ENCODE measurements at places on chromosomes 5 and 9. TPM values are rescaled to one million over a fixed set of nuclear protein-coding genes. Genes with fewer than 3 reads are reported as not detected.

DNA sequence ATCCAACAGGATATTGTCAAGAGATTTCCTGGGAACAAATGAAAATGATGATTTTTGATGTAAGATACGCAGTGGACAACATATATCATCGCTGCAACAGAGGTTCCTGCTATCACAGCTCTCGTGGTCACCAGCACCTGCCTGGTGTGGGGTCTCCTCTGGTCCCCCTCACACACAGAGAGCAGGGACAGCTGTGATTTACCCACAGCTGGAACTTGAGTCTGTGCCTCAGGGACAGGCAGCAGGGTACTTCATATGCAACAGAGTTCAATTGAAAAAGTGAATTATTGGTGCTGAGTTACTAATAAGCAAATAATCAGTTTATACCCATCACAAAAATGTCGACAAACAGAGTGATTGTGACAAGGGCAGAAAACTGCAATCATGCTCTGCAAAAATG, 93.4 kb downstream of the LMX1B start:
- DNase-seq = no peak

- DNase-seq = no peak
These were observed 10.7 kb downstream of the RNF44 start for GRCh38 chr5:176526462-176526861.

DNA sequence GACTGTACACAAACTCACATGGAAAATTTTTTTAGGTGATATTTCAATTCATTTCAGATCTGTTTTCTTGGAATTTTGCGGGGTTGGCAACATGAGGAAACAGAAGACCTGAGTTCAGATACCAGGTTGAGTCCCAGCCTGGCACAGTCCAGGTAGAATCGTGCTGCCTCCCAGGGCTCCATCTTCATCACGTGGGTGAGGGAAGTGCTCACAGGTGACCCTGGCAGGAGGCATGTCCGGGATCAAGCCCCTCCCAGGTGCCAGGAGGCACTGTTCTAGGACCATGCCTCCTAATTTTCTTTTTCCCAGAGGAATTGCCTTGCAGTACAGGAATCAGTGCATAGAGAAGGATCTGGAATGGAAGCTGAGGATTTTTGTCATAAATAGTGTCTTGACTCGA, 318.3 kb upstream of the IRX4 start:
- no peak for DNase-seq

- DNase-seq = no peak
These were observed 66.3 kb downstream of the C9orf50 start for GRCh38 chr9:129554649-129555048.

DNA sequence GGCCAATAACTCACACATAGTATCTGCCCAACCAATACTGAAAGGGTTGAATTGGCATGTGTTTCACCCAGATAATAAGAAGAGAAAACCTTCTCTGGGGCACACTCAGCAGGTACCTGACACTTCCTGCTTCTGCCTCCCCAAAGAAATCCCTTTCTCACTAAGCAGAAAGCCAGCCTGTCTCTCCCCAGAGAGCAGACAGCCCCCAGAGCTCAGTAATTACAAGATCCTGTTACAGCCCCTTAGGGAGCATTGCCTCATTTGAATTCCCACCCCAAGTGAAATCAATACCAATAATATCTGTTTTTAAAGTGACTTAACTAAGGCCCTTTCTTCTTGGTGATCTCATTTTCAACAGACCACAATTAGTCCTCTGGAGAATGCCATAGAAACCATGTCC, 38.5 kb upstream of the FOXI1 start:
- DNase-seq = no peak

- no peak for DNase-seq
These were observed 5.6 kb downstream of the DAB2IP start for GRCh38 chr9:121656941-121657470.

GRCh38 chr9:101458963-101459631, 23.5 kb upstream of the ALDOB start:
- peak; percentile 83 for DNase-seq

- DNase-seq = peak; percentile 16
These were observed 121.1 kb downstream of the LHX2 start for GRCh38 chr9:124132671-124133147.

- DNase-seq = no peak
These were observed 324.1 kb upstream of the GRAMD2B start for GRCh38 chr5:126099077-126099476.

The ADRA1B gene
- 0.56 TPM for total RNA-seq

The LCN15 gene
- total RNA-seq = not detected

The NIPBL gene
- total RNA-seq = 31.7 TPM

The CLIC3 gene
- 0.28 TPM for total RNA-seq

The MSX2 gene
- 2.2 TPM for total RNA-seq

All from IMR-90 (cell line).